ENCODE measurements at places on chromosomes 7 and 10.
A peak's percentile ranks its signal among the peaks of the same experiment; 100 is the strongest.

DNA sequence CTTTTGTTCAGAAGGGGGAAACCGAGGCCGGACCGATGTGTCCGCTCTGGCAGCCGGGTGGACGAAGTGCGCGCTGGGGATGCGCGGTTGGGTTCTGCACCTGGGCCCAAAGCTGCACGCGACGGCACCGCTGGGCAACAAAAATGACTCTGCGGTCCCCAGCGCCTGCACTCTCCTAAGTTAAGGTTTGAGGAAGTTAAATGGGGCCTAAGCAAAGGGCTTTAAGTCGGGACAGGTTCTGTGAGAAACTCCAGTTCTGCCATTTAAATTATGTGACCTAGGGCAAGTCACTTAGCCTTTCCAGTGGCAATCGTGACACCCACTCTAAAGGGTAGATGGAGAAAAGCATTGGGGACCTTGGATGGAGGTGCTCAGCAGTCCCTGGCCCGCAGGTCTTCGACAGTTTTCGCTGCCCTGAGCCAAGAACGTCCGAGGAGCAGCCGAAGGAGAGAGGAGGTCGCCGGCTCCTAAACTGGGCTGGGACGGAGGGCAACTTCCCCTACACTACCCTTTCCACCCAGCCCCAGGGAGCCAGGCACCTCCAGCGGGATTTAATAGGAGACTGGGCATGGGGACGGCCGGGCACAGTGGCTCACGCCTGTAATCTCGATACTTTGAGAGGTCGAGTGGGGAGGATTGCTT, 534 bp upstream of the ACBD5 start:
- peak; percentile 61 for DNase-seq

DNA sequence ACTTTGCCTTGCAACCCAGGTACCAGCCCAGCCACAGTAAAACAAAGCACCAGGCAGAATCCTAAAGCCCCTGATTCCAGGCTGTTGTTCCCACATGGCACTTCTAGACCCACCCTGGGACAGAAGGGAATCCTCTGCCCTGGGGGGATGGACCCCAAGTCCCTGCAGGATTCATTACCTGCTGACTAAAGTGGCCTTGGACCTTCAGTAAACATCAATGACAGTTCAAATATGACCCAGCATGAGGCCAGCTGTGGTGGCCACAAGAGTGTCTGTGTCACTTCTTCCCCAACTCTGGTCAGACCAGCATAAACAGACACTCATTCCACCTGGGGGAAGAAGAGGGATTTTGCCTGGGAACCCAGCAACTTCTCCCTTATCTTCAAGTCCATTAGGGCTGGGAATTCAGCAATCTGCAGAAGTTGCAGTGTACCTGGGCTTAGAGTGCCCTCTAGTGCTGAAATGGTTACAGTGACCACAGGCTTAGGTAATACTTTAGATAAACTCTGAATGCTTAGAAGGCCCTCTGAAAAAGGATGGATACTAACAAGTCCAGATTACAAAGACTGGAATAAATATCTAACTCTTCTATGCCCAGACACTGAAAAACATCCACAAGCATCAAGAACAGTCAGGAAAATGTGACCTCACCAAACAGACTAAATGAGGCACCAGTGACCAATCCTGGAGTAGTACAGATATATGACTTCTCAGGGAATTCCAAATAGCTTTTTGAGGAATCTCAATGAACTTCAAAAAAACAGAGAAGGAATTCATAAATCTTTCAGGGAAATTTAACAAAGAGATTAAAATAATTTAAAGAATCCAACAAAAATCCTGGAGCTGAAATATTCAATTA, 108.5 kb upstream of the TMEM168 start:
- peak; percentile 53 for DNase-seq

DNA sequence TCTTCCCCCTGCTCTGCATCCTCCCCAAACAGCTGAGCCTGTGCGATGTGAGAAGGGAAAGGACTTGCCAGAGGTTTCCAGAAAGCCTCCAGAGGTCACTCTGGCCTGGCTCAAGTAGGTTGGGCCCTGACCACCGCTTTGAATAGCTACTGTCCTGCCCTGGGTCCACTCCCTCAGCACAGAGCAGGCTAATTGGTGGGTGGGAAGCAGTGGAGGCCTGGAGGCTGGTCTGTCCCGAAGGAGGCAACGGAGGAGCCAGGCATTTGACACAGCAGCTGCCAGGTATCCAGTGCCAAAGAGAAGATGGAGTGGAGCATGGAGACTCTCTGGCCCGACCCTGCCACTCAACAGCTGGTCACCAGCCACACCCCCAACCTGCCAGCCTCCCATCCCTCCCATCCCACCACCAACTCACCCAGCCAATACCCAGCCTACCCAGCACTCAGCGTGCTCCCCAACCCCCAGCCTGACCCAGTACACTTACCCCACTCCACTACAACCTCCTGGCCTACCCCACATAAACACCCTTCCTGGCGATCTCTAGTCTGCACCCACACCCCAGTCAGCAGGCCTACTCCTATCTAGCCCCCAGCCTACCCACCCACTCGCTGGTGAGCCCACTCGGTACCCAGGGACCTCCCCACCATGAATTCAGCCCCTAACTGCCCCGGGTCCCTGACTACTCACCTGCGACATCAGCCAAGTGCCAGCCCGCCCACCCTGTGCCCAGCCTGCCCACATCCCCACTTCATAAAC, 64.6 kb upstream of the COL13A1 start:
- no peak for DNase-seq

DNA sequence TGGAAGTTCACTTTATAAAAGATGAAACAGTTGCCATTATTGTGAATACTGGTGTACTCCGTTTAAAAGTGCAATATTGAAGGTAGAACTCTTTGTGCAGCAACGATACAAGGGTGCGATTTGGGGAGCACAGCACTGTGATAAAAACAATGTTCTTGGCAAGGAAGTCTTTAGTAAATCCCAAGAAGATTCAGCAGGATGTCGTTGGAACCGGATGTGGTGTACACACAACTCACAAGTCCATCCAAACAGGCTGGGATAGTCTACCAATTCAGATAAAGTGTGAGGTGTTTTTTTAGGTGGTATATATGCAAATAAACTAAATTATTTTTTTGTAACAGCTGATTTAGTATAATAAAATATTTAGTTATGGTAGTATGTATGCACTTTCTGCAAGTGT, 46.7 kb downstream of the ZNF777 start:
- DNase-seq = no peak

All from activated T-cell treated with anti-CD3 and anti-CD28 coated beads, Interleukin-2, amount 50 U/mL, for 48 hours (primary cell).